Left ventricle myocardium superior (tissue), 1 donor: ENCODE measurements at places on chromosomes 12 and 14.

GRCh38 chr12:6853626-6854025 is 1.7 kb downstream of the USP5 start:
- DNase-seq = no peak

- DNase-seq = no peak
Observed at GRCh38 chr14:57526942-57527341, 33.3 kb upstream of the CCDC198 start.

DNA sequence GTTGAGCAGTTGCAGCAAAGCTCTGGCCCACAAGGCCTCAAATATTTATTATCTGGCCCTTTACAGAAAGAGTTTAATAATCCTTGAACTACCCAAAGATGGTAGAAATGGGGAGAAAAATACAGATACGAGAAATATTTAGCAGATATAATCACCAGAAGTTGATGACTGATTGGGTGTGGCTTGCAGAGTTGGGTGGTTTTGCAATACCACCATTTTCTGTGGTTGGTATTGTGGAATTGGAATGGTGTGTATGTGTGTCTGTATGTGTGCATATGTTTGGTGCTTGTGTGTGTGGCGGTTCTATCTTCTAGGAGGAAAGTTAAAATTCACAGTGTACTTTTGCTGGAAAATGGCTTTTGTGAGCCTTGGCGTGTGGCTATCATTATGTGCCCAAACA is 85.4 kb upstream of the MANSC4 start:
- no peak for DNase-seq

DNA sequence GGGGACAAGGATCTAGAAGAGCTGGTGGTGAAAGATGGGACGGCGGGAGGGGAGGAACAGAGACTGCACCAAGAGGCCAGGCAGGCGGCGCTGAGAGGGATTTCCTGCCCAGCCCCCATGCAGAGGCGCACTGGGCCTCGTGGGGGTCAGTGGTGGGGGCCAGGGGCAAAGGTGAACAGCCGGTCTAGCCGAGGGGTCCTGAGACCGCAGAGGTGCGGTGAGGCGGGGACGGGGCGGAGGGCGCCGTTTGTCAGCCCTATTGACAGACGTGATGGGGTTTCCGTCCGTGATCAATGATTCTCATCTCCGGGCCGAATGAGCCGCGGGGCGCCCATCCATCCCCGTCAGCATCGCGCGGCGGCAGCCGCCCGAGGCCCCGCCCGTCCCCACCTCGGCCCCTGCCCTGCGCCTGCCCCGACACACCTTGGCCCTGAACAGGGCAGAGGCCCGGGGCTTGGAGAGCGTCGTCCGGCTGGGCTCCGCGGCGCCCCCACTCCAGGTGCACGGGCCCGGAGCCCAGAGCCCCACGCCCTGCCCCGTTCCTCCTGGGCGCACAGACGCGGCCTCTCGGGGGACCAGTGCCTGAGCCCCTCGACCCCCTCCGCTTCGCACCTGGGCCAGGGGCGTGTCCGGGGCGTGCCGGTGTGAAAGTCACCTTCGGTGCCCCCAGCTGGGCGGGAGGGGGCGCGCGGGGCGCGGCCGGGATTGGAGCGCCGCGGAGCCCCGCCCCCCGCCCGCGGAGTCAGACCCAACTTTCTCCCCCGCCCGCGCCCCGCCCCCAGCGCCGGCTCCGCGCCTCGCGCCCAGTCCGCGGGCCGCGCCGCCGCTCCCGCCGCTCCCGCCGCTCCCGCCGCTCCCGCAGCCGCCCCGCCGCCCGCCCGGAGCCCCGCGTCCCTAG is at the start of gene NXPH4:
NXPH4 (plus strand) TSS at position 781 of the 898 bp plus-strand sequence. CDS start 176 bp downstream, outside the sequence.
- peak; percentile 71 for DNase-seq

DNA sequence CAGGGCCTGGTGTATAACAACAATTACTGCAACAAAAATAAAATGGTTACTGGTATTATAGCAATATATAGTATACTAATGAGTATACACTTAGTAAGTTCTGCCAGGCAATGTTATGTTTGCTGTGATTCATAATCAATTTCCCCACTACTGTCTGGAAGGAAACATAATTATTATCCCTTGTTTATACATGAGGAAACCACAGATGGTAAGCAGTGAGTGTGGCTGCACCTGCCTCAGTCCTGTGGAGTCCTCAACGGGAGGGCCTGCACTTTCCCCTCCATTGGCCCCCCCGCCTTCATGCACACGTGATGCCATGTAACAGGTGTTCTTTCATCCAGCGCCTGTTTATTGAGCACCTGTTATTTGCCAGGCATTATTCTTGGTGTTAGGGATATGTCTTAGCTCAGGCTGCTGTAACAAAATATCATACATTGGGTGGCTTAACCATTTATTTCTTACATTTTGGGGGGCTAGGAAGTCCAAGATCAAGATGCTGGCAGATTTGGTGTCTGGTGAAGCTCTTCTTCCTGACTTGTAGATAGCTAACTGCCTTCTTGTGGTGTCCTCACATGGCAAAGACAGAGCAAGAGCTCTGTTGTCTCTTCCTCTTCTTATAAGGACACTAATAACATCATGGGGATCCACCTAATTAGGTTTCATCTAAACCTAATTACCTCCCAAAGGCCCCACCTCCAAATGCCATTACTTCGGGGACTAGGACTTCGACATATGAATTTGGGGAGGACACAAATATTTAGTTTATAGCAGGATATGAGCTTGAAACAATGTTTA is 59.5 kb upstream of the CHGA start:
- no peak for DNase-seq

DNA sequence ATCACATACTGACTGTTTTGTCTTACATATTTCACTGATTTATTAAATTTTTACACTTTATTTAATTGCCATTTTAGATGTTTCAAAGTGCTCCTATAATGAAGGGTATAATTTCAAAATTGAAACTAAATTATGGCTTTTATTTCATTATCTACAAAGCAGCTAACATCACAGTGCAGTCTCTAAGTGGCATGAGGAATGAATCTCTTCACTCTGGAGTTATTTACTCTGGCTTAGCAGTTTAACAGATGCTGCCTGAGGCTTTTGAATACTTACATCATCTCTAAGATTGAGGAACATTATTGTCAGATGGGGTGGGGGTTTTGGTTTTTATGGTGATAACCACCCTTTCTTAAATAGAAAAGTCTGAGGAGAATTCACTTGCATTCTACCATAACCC is 386.4 kb downstream of the TRHDE start:
- DNase-seq = no peak

- DNase-seq = no peak
Observed at GRCh38 chr14:86450085-86450484, 920.1 kb downstream of the FLRT2 start.

DNA sequence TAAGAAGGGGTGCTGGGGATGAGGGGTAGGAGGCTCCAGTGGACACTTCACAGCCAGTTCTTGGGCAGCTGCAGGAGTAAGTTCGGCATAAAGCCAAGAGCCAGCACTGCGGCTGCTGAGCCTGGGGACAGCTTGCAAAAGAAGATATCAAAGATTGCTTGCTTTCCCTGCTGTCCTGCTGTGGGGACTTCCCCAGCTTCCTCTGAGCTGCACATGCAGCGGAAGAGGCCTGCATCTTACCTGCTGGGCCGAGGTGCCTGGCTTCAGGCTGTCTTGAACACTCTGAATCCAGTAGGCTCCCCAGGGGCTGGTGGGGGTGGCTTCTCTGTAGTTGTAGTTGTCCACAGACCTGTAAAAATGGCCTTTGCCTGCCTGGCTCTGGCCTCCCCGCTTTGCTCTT is 1.3 kb downstream of the CHGA start:
- DNase-seq = no peak

- DNase-seq = no peak
Observed at GRCh38 chr14:28375295-28375694, 391.3 kb upstream of the FOXG1 start.

DNA sequence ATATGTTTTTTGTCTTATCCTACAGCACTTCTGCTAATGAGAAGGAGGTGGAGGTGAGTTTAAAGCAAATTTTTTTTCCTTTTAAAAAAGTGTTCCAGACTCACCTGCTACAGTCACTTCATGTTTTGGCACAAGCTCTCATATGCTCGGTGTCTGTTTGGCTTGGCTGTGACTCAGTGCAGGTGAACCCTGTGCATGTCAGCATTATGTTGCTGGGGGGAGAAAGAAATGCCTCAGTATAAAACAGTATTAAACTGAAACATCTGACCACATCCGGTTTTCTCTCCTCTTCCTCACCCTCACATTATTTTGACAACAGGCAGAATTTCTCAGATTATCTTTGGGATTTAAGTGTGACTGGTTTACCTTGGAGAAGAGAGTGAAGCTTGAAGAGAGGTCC is 105.2 kb downstream of the DNAI7 start:
- DNase-seq = no peak

DNA sequence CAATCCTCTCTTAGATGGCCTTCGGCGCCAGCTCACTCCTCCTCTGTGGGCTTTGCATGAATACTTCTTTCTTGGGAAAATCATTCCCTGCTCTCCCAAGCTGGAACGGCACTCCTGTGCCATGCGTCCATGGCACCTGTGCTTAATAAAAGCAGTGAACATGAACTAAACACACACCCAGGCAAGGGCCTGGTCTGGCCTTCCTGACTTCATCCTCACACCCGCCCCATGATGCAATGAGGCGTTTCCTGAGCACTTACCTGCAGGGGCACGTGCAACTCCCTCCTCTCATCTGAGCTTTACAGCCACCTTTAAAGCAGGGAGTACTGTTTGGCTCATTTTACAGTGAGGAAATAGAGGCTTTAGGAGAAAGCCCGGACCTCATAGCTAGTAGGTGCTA is 219.8 kb downstream of the SLC41A2 start:
- DNase-seq = no peak

DNA sequence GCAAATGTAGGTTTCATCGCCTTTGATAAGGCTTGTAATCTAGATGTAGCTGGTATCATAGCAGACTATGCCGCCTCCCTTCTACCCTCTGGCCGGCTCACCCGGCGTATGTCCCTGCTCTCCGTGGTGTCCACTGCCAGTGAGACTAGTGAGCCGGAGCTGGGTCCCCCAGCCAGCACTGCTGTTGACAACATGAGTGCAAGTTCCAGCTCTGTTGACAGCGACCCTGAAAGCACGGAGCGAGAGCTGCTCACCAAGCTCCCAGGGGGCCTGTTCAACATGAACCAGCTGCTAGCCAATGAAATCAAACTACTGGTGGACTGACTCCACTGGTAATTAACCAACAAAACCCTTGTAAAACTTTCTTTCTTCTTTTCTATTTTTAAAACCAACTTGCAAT is 49.0 kb upstream of the A2ML1 start:
- DNase-seq = peak; percentile 68

- DNase-seq = no peak
Observed at GRCh38 chr14:95235351-95235750, 78.0 kb upstream of the DICER1 start.

- DNase-seq = no peak
Observed at GRCh38 chr12:52795694-52796428, at the start of gene KRT3. Gene KRT3, minus strand, starts transcription at chr12:52796117. Its CDS starts 75 bp downstream, at chr12:52796042.

GRCh38 chr14:96631030-96631429 is 128.8 kb downstream of the PAPOLA start:
- no peak for DNase-seq

GRCh38 chr14:97198813-97199212 is 401.6 kb downstream of the VRK1 start:
- no peak for DNase-seq

DNA sequence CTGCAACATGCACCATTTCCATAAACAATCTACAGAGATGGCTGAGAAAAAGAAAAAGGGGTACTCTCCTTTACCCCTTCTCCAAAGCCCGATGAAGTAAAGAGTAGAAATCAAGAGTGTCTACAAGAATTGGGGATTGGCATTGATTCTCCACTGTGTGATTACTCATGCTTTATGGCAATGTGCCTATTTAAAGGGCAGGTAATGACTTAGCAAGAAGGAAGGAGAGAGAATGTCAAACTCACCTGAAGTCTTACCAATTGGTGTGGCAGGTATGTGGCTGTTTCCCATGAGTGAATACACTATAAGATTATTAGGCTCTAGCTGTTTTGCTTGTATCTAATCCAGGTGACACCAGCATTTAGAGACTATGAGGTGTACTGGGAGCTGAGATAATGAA is 275.3 kb downstream of the CCER1 start:
- no peak for DNase-seq

DNA sequence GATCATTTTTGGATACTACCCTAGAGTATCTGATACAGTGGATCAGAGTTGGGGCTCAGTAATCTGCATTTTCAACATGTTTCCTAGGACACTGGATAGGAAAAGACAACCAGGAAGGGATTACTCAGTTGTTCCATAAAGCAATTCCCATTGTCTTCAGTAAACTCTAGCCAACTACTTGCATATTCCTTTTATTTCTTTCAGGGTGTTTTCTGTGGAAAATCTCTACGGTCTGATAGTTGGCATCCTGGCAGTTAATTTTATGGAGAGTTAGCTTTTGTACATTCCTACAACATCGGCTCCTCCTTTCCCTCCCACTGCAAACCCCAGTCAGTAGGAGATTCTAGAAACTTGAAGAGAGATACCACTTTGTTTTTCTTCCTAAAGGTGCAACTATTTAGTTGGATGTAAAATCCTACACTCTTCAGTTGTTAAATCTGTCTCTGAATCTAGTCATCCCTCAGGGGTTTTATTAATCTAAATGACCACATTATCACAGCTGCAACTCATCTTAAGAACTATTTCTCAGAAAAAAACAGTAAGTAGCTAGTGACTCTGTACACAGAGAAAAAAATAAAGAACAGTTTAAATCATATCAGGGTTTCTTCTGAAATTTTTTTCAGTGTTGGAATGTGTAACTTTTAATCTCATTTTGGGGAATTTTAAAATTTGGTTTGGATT is 103.9 kb downstream of the PDE3A start:
- DNase-seq = no peak

- no peak for DNase-seq
Observed at GRCh38 chr12:107560165-107560898, 125.3 kb upstream of the PWP1 start.

DNA sequence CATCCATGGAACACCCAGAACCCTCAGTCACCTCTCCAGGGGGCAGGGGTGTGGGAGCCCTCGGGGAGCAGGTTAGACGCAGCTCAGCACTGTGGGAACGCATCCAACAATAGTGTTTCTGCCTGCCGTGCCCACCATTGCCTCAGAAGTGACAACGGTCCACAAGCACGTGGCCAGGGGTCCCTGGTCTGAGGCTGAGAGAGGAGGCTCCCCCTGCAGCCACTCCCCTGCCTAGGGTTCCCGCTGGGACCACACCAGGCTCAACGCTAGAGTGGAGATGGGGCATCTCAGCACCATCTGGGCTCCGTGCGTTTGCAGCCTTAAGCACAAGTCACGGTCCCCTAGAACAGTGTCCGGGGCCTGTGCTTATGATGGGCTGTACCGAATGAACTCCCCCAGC is 62.7 kb downstream of the TESC start:
- peak; percentile 25 for DNase-seq

- DNase-seq = no peak
Observed at GRCh38 chr12:91406920-91407341, 224.3 kb upstream of the DCN start.

DNA sequence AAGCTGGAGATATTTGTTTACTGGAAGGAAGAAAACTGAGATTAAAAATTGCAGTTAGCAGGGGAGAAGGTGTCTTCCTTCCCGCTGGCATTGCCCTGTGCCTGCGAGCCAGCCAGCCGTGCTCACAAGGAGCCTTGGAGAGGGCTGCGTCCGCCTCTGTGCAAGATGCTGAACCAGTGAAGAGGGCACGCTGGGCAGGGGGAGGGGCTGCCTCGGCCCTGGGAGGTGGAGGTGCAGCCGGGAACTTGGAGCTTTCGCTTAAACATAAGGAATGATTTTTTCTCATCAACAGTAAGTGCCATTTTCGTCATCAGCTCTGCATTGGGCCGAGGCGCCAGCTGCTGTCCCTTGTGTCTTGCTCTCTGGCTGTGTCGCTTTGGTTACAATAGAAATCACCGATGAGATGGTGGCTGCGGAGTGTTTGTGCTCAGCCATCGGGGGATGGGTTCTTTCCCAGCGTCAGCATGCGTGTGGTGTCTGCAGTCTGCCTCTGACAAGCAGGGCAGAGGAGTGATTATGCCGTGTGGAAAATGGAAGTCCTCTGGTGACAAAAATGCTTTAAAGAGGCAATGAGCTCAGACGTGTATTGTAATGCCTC is 97.3 kb downstream of the ESR2 start:
- DNase-seq = peak; percentile 75
